NCI-H1694 treated with DMSO at 0.1 percent for 48 hours (cell line): ENCODE measurements at places on chromosomes 3 and 15.
A peak's percentile ranks its signal among the peaks of the same experiment; 100 is the strongest.

DNA sequence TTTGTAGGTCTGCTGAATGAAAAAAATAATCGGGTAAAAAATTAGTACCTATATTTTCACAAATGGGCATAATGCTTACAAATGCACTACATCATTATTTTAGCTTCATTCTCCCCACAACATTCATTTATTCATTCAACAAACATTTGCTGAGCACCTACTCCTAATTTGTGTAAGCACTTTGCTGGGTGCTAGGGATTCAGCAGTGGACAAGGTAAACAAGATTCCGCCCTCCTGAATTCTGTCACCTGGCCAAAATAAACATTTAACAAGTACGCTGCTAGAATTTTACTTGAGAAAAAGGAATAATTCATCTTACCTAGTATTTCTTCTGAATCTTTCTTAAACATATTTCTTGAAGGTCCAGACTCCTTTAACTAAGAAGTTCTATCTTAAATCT, 72.1 kb downstream of the TIGIT start:
- DNase-seq, result no peak

GRCh38 chr3:98574132-98574531, 19.3 kb downstream of the CPOX start:
- no peak for DNase-seq

DNA sequence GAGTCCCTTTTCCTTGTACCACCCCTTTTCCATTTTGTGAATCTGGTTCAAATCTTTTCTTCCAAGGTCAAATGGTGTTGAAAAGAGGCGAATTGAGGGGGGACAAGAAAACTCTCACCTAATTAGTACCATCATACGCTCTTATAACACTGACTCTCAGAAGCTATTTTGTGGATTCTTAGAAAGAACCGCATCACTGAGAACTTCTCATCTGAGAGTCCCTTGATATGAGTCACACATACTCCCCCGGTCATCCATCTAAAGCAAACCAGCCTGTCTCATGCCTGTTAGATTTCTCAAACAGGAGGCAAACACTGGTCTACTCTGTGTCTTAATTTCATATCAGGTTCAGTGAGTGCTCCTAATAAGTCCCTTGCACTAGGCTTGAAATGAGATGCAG, 76.5 kb upstream of the SPRED1 start:
- DNase-seq, result no peak

DNA sequence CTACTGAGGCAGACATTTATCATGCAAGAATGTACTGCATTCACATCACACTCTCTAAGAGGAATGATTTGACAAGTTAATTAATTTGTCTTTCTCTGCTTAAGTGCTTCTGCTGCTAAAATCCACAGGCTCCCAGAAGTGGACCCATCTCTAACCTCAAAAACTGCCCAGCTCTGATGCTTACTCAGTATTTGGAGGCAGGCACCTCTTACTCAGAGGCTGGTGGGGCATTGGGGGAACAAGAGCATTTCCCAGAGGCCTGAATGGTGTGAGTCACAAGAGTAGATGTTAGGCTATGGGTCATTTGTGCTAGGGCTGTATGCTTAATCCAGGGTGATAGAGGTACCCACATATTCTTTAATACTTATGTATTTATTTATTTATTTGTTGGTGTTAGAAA, 34.4 kb upstream of the HCN4 start:
- DNase-seq, result no peak

DNA sequence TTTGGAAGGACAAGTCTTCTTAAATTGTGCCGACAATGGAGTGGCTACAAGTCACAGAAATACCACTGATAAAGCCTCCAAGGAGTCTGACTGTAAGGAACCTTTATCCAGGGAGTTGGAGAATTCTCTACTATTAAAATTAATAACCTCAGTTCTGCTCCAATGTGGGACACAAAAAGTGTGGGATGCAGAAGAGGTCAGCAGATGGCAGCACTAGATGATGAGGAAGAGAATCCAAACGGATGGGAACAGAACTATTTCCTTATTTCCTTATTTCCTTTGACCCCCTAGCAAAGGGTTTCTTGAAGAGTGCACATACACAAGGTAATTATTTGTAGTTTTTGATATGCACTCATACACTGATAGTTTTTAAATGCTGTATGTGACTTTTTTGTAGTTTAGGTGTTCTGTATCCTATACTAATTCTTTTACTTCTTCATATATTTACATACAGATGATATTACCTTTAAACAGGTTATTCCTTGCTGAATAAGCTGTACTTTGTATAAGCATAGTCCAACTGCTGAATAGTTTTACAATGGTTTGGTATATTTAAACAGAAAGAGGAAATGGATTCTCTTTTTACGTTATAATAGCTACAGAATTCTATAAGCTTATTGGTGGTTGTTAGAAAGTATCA, 25.6 kb upstream of the NLGN1 start:
- DNase-seq, result peak; percentile 45

GRCh38 chr15:31360158-31360561, 33.5 kb downstream of the KLF13 start:
- no peak for DNase-seq

- no peak for DNase-seq
Observed at GRCh38 chr15:95018888-95019545, 787.7 kb downstream of the MCTP2 start.

- DNase-seq, result no peak
Observed at GRCh38 chr3:97010881-97011657, 196.7 kb downstream of the EPHA6 start.

DNA sequence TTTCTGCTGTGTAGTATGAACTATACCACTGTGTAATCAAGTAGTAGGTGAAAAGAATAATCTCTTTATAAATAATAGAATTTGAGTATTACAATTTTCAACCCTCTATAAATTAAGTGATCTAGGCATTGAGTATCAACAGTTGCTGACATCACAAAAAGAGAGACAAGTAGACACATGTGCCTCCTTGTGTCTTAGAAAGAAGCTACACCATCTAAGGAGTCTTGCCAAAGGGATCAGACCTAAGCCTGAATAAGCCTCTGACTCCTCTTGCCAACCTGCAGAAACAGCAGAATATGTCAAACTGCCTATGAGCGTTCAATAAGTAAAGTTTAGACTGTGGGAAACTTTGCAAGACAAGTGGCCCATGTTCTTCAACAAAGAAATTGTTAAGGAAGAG, 5.8 kb upstream of the MTMR10 start:
- no peak for DNase-seq

GRCh38 chr15:90711418-90711824, 5.7 kb upstream of the BLM start:
- DNase-seq, result no peak

DNA sequence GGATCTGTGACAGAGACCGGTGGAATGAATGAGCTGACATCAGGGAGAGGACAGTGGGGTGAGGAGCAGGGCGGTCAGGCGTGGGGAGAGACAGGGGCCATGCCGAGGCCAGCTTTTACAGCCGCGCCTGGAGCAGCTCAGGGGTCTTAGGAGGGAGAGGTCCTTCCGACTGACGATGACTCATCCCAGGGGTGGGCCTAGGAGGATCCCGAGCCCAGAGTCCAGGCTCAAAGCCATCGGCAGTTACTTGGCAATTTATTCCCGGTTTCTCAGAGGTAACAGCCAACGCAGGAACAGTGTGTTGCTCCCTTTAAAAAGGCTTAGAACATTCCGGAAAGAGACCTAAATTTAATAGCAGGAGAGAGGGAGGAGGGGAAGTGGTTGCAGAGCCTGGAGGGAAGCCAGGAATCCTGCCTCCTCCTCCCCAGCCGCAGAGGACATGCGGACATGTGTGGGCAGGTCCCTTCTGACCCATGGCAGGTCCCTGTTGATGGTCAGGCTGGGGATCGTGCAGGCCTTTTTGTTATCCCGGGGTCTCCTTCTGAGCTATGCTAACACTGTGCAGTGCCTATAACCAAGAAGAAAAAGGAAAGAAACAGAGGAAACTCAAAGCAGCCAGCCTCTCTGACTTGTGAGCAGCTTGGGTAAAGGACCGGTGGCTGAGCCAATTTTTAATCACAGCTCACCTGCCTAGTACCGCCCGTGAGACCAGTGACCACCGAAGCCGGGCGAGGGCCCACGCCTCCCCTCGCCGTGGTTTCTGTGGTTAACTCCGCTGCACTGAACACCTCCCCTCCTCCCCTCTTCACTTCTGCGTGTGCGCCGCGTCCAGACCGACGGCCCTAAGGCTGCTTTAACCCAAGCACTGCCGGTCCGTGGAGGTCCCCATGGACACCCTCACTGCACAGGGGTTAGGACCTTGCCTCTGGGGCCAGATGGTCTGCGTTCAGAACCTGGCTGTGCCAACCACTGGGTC, 392.4 kb upstream of the PROK2 start:
- no peak for DNase-seq

- no peak for DNase-seq
Observed at GRCh38 chr15:75544359-75544758, 34.8 kb downstream of the PTPN9 start.
